Neural cell (in vitro differentiated cells): ENCODE measurements at places on chromosomes 2 and 18. TPM values are rescaled to one million over a fixed set of nuclear protein-coding genes. Genes with fewer than 3 reads are reported as not detected.

Gene CGREF1
- 24.5 and 33.7 TPM in 2 replicates for polyA plus RNA-seq

Gene TOGARAM2
- 0.10 and 0.24 TPM in 2 replicates for polyA plus RNA-seq

Gene ALPG
- polyA plus RNA-seq: not detected in 2 replicates

Gene GPR35
- polyA plus RNA-seq: 2.8 and 4.1 TPM in 2 replicates

Gene ANXA4
- polyA plus RNA-seq: 1.8 and 2.5 TPM in 2 replicates

Gene POMC
- polyA plus RNA-seq: not detected in 2 replicates

Gene FBXO11
- 125 and 132 TPM in 2 replicates for polyA plus RNA-seq

Gene USP37
- polyA plus RNA-seq: 16.5 and 20.2 TPM in 2 replicates

Gene SERPINB11
- polyA plus RNA-seq: not detected in 2 replicates

Gene CIDEA
- not detected in 2 replicates for polyA plus RNA-seq

Gene CSRNP3
- 62.7 and 66.6 TPM in 2 replicates for polyA plus RNA-seq

Gene FOXI3
- not detected in 2 replicates for polyA plus RNA-seq

Gene SLC8A1
- polyA plus RNA-seq: 17.3 and 18.7 TPM in 2 replicates

Gene TBR1
- polyA plus RNA-seq: 4.5 and 7.2 TPM in 2 replicates

Gene CDH7
- 6.3 and 7.4 TPM in 2 replicates for polyA plus RNA-seq

Gene SKOR2
- polyA plus RNA-seq: not detected in 2 replicates

Gene HAAO
- polyA plus RNA-seq: not detected in 2 replicates

Gene SH3RF3
- polyA plus RNA-seq: 0.52 and 0.53 TPM in 2 replicates

Gene METAP1D
- 4.7 and 5.4 TPM in 2 replicates for polyA plus RNA-seq
